ENCODE measurements at places on chromosomes 1 and 21. TPM values are rescaled to one million over a fixed set of nuclear protein-coding genes. Genes with fewer than 3 reads are reported as not detected.
A peak's percentile ranks its signal among the peaks of the same experiment; 100 is the strongest.

GRCh38 chr1:69737527-69738185, 169.9 kb downstream of the LRRC7 start:
- DNase-seq = peak; percentile 6

GRCh38 chr1:198725090-198725489, 86.2 kb downstream of the PTPRC start:
- no peak for DNase-seq

USH2A gene
- not detected for total RNA-seq

LCK gene
- 281 TPM for total RNA-seq

GRCh38 chr21:27614231-27614630, 647.3 kb upstream of the ADAMTS5 start:
- no peak for DNase-seq

- DNase-seq = no peak
These were observed 47.8 kb downstream of the PTPN14 start for GRCh38 chr1:214503553-214503952.

MSTO1 gene
- 102 TPM for total RNA-seq

- DNase-seq = no peak
These were observed 13.6 kb upstream of the GPX7 start for GRCh38 chr1:52588535-52588934.

TFF3 gene
- total RNA-seq = not detected

GRCh38 chr21:33080376-33080775, 10.4 kb downstream of the OLIG1 start:
- DNase-seq = no peak

THEM5 gene
- not detected for total RNA-seq

S100A2 gene
- total RNA-seq = 1.1 TPM

DNA sequence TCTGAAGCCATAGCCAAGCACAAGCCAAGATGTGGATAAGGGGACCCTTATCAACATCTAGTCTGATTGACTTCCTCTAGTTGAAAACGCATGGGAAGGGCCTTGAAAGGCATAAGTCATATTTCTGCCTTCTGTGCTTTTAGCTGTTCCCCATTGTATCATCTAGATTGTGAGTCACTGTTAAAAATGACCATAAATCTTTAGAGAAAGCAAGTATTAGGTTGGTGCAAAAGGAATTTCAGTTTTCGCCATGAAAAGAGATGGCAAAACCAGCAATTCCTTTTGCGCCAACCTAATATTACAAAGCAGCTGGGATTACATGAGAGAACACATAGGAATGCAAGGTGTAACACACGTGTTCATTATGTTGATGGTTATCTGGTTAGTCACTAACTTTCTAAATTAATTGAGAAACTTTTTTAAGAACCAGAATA, 63.6 kb downstream of the CLIC6 start:
- DNase-seq = no peak

DNA sequence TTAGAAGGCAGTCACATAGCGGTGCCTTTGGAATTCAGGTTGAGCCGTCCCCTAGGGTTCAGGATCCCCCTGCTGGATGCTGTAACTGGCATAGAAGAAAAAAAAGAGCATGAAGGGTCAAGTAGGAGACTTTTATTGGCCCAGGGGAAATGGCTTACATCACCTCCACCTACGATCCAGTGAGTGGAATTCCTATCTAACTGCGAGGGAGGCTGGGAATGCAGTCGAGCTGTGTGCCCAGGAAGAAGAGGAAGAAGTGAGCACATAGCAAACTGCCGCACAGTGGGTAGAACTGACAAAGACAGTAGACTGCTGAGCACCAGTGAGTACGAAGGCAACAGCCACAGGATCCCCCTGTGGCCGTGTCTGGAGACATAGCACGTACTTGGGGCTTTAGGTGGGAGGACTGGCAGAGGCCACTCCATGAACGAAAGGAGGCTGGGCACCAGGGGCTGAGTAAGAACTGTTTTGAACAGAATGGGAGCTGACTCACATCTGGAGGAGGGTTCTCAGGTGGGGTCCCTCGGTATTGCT, 79.2 kb downstream of the RNF220 start:
- DNase-seq = no peak

DNA sequence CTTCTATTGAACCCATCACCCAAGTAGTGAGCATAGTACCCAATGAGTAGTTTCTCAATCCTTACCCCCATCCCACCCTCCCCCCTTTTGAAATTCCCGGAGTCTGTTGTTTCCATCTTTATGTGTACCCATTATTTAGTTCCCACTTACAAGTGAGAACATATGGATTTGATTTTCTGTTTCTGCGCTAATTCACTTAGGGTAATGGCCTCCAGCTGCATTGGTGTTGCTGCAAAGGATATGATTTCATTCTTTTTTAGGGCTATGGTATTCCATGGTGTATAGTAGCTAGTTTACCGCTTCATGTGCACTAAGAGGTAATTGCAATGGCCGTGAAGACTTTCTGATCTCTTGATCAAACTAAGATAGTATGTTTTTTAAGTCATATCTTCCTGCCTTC, 107.5 kb upstream of the SERTAD4 start:
- DNase-seq = no peak

DNA sequence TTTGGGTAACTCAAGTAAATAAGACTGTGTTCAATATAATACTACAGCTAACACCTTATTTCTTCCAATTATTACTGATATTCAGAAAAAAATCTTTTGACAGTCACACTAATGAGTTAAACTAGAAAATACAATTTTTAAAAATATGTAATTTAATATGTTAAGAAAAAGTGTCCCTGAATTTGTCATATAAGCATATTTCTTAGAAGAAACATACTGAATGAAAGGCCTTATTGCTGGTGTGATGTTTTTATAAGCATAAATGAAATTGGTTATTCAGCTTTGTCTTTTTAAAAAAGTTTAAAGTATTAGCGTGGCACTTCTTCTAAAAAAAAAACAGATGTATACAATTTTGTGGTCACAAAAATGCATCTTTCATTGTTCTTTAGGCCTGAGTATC, 267.3 kb downstream of the NEGR1 start:
- no peak for DNase-seq

- DNase-seq = no peak
These were observed 8.1 kb downstream of the ODF2L start for GRCh38 chr1:86387916-86388627.

TRABD2B gene
- total RNA-seq = not detected

DNA sequence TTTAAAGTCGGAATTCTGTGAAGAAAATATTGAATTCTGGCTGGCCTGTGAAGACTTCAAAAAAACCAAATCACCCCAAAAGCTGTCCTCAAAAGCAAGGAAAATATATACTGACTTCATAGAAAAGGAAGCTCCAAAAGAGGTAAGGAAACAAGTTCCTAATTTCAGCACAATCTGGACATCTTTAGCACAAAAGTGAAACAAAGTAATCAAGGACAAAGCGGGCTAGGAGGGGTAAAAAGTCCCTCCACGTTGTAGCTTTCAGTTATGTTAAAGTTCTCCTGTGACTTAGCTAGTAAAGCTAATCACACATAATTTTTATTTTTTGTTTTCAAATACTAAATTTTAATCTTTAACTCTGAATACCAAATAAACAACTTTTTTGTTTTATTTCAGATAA, 2.2 kb downstream of the RGS2 start:
- DNase-seq = no peak

Data from activated T-helper 1 cell treated with anti-CD3 and anti-CD28 coated beads, Interleukin-12 subunit alpha, Interleukin-12 subunit beta, Interleukin-2, Interleukin-4 antibody, amounts not matched to agents 30 ng/mL and 10 ng/mL and 1 ng/mL, durations not matched to agents 14 hours and 24 hours and 36 hours (primary cell).